ENCODE measurements at places on chromosomes 3 and 15. TPM values are rescaled to one million over a fixed set of nuclear protein-coding genes. Genes with fewer than 3 reads are reported as not detected.

DNA sequence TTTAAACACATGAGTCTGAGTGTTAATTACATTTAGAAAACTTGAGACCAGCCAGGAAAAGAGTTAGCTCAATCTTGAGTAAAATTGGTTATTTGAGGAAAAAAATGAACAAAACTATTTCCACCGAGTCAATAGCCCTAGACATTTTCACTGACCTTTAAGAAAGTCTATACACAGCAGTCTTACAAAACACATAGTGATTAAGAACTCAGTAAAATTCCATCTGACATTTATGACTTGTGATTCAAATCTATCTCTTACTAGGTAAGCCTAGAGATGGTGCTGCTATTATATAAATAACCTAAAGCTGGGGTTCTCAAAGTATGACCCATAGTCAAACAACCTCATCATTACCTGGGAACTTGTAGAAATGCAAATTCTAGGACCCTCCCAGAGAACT is 109.1 kb upstream of the COL8A1 start:
- no peaks in the 10 kb centered on the region for H3K4me1 ChIP-seq
- H3K27ac ChIP-seq, result no peak overlapping the region
- no peak overlapping the region for H3K4me3 ChIP-seq
- H3K27me3 ChIP-seq, result no peaks in the 10 kb centered on the region
- DNase-seq, result no peak
- H3K36me3 ChIP-seq, result no peaks in the 10 kb centered on the region

DNA sequence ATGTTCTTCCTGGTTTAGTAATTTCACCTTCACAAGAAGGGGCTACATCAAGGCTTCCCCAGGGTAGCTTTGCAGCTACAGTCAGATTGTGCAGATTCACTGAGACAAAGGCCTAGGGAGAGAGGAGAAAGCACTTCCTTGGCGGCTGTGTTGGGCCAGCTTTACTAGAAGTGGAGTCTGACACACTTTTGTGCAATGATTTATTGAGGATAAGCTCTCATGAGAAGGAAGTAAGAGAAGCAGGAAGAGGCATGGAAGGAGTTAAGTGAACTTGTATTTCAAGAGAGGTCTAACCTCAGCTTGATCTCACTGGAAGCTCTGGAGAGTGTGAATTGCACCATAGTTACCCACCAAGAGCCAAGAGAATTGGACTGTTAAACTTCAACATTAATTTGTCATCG is 78.9 kb downstream of the TGFBR2 start:
- no peaks in the 10 kb centered on the region for H3K4me1 ChIP-seq
- no peaks in the 10 kb centered on the region for H3K36me3 ChIP-seq
- DNase-seq, result no peak

DNA sequence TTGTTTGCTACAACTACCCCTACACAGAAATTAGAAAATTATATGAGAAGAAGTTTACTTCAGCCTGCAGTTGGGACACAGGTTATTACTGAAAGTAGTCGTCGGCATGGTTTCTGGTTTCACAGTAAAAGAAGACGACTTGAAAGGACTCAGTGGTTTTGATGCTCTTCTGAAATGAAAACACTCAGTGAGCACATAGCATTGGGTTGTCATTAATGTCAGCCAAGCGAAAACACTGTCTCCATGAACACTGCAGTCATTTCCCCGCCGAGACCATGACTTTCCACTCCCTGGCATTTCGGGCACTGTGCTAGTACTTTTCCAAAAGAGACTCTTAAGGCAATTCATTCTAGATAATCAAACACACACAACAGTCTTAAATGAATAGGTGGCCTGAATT is 69.2 kb upstream of the ICE2 start:
- H3K27ac ChIP-seq, result no peak overlapping the region
- H3K27me3 ChIP-seq, result peaks cover 24% of the 10 kb centered on the region
- no peak for DNase-seq
- no peaks in the 10 kb centered on the region for H3K36me3 ChIP-seq

Gene LEKR1
- polyA plus RNA-seq, result 0.76 TPM

Data from K562 (cell line).